Adipocyte (in vitro differentiated cells): ENCODE measurements at places on chromosomes 16 and 17.

- DNase-seq = no peak
These were observed 11.0 kb upstream of the ZG16 start for GRCh38 chr16:29767062-29767461.

DNA sequence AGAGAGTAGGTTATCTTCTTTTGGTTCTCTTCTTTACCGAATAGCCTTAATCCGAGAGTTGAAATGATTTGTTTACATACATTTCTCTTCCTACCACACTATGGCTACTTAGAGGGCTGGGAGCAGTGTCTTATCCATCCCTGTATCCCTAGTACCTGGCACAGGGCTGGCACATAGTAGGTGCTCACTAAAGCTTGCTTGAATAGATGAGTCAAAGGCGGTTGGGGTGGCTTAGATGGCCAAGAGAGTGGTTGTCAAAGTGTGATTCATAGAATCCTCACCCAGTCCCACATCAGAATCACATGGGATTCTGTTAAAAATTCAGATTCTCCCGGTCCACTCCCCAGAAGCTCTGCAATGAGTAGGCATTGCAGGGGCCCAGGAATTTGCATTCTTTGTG is 11.1 kb downstream of the CHAD start:
- DNase-seq = no peak

- DNase-seq = no peak
These were observed 58.3 kb downstream of the BEAN1 start for GRCh38 chr16:66485376-66485775.

- no peak for DNase-seq
These were observed 43.0 kb downstream of the TRARG1 start for GRCh38 chr17:1322480-1322879.

DNA sequence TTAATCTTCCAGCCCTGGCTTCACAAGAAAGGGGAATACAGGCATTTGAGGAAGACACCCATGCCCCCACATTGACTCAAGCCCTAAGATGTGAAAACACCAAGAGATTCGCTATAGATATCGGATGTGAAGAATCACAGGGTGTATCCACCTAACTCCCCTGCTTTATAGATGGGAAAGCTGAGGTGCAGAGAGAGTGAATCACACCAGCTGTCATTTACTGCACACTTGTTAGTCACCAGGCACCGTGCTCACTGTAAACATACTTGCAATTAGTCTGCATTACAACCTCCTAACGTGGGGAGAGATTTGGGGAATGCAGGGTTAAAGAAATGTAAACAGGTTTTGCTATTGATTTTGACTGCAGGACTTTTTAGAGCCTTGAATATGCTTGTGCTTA is 325.5 kb downstream of the C16orf95 start:
- no peak for DNase-seq

DNA sequence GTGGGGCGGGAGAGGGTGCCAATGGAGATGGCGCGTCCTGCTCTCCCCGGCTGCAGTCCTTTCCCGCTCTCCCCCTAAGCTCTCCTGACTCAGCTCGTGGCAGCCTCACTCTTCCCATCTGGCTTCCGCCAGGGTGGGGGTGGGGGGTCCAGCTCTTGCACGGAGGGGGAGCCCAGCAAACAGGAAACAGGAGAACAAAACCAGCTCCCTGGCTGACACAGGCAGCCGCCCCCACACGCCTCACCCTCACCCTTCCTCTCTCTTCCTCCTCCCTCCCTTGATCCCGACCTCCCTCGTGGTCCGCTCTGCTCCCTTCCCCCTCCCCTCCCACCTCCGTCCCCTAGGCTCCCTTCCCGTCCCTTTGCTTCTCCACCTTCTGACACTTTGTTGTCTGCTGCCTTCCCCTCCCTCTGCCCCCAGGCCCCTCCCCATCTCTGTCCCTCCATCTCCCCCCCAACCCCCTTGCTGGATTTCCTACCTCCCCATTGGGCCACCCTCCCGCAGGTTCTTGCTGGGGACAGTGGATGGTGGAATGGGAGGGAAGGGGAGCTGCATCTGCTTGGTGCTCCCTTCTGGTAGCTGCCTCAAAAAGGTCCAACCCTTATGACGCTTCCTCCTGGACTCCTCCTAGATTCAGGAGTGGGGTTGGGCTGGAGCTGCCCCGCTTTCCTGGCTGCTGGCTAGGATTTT is 23.7 kb downstream of the ARHGAP23 start:
- peak; percentile 88 for DNase-seq

DNA sequence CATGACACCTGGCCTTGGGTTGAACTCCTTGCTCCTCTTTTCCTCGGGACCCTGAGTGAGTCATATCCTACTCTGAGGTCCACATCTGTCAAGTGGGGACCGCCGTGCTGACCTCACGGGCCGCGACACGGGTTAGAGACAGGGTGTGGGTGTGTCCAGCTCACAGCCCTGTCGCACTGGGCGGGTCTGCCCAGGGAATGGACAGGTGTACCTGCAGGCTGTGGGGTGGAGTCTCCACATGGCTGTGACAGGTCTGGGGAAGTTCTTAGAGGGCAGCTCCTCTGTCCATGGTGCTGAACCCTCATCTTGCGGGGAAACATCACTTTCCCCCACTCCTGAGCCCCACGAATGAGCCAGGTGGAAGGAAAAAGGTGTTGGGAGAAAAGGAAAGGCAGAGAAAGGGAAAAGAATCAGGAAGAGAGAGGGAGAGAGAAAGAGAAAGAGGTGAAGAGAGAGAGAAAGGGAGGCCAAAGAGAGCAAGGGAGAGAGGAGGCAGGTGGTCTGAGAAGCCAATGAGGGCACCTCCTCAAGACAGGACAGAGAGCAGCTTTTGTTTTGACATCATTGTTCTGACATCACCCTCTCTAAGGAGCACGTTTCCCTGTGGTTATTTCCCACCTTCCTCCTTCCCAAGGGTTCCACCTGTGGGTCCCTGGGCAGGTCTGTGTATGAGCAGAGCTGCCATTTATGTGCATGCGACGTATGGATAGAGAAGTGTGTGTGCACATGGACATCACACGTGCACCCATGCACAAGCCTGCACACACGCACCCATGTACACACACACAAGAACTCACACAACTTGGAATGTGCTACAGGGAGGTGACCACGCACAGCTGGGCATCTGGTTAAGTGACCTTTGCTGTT is 32.6 kb upstream of the CBFA2T3 start:
- peak; percentile 23 for DNase-seq

DNA sequence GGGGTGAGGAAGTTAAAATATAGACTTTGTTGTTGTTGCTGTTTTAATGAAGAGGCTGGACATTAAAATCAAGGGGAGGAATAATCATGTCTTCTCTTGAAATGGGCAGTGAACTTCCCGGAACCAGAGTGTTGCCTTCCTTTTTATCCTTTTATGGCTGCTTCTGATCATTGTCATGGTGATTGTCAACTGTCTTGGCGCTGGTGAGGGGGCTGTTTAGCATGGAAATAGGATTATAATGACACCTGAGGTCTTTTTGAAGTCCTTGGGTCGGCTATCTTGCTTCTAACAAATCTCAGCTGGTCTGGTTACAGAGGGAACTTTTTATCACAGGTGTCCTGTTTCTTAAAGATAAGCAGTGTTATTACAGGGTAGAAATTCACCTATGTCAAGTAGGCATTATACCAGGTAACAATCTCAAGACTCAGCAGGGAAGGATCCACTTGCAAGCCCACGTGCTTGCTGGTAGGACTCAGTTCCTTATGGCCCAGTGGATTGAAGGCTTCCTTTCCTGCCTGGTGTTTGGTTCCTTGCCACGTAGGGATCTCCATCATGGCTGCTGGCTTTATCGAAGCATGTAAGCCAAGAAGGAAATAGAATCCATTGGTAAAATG is 349.3 kb downstream of the WWOX start:
- no peak for DNase-seq

- no peak for DNase-seq
These were observed 53.2 kb upstream of the ZNF750 start for GRCh38 chr17:82892899-82893565.

DNA sequence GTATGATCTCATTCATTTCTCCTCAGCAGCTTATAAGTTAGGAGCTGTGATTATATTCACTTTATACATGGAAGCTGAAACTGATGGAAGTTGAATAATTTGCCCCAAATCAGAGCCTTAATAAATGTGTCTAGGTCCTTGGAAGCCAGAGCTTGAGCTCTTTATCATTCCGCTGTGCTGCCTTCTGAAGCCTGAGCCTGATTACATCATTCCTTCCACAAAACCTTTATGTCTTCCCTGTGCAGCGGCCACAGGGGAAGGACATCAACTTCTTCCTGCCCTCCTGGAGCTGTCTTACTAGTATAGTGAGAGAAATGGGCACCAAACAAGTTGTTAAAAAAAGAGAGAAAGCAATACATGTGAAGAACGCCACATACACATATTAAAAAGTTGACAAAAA is 6.8 kb downstream of the TNRC6C start:
- no peak for DNase-seq

DNA sequence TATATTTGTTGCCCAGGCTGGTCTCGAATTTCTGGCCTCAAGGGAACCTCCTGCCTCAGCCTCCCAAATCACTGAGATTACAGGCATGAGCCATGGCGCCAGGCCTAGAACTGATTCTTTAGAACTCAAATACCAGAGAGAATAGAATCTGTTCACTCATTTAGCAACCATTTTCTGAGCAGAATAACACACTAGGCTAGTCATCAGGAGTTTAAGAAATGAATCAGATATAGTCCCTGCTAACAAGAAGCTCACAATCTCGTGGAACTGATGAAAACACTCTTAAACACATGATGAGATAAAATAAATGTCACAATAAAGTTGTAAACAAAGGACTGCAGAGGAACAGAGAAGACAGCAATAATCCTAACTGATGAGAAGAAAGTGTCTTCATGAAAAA is 55.8 kb upstream of the ADCY9 start:
- DNase-seq = peak; percentile 40

- no peak for DNase-seq
These were observed 31.2 kb upstream of the HAPSTR1 start for GRCh38 chr16:9060225-9060624.

DNA sequence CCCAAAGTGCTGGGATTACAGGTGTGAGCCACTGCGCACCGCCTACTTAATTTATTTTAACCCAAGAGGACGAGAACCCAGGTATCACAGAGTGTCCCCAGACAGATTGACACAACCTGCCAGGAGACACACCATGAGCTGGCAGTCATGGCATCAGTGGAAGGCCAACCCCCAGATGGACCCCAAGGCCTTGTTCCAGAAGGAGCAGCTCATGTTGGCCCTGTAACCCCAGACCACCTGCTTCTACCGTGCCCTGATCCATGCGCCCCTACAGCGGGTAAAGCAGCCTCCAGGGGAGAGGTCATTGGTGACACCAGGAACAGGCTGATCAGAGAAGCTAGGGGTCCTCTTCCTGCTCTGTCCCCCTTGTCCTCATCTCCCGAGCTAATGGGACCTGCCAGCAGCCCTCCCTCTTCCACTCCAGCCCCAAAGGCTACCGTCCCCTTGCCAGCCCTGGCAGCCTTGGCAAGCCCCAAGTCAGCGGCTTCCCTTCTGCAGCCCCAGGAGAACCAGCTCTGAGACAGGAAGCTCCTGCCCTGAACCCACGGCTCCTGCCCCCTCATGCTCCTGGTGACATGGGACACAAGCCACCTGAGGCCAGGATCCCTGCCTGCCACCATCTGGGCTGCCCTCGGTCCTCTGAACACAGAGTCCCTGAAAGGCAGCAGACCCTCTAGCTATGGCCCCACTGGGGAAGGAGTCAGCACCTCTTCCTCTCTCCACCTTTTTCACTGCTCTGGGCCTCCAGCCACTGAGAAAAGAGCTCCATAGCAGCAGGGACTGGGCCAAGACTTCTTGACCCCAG is 6.3 kb downstream of the SULT1A1 start:
- DNase-seq = no peak

DNA sequence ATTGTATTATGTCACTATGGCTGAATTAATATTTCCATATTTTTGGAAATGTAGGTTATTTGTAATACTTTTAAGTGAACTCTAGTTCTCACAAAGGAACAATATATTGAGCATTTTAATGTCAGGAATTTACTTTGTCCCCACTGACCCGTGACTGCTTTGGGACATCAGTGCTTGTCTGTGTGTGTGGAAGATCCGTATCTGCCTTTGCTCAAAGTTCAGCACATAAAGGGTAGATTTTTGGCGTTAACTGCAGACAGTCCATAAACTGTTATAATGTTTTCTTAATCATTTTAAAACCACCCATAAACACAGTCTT is 39.3 kb upstream of the AQP8 start:
- no peak for DNase-seq

GRCh38 chr16:2449118-2449517 is 10.8 kb upstream of the TEDC2 start:
- DNase-seq = no peak

GRCh38 chr16:1297018-1297696 is 12.3 kb upstream of the UBE2I start:
- DNase-seq = peak; percentile 13

DNA sequence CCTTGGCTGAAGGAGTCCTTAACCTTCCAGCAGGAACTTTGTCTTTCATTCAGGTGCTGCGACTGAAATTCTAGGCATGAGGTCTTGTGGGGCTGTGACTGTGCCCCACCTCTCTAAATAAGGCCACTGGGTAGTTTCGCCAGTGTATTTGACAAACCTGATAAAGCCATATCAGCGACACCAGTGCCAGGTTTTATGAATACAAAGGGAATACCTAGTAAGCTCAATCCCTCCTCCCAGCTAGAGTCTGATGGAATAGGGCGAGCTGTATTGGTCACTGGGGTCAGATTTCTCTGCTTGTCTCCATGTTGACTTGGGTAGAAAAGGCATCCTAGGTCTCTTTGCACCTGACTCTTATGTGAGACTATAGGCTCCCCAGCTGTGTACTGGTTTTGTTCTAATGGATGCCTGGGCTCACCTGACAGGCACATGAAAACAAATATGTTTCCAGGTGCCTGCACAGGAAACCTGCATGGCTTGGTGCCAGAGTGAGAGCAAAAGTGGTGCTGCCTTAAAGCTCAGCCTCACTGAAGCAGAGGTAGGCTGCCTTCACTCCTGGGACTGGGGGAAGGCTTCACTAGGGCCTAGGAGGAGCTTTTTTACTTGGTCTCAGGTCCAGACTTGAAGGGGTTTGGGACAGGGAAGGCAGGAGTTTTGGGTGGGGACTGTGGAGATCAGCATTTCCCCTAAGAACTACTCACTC is 8.3 kb downstream of the SLC7A6 start:
- DNase-seq = no peak

GRCh38 chr16:62190426-62190825 is 154.2 kb upstream of the CDH8 start:
- peak; percentile 1 for DNase-seq

- no peak for DNase-seq
These were observed 123.5 kb upstream of the PLCG2 start for GRCh38 chr16:81655469-81656162.

- DNase-seq = no peak
These were observed 7.1 kb downstream of the CORO7 start for GRCh38 chr16:4409081-4409932.

GRCh38 chr17:75774991-75775668 is 9.5 kb upstream of the UNK start:
- DNase-seq = peak; percentile 27

DNA sequence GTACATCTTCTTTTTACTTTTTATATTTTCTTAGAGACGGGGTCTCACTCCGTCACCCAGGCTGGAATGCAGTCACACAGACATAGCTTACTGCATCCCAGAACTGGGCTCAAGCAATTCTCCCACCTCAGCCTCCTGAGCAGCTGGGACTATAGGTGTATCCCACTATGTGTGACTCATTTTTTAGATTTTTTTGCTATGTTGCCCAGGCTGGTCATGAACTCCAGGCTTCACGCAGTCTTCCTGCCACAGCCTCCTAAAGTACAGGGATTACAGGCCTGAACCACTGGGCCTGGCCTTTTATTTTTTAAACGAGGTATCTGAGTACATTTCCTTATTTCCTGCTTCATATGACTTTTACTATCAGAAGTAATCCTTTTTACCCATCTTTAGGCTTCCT is 48.0 kb downstream of the GLG1 start:
- DNase-seq = no peak
